ENCODE measurements at places on chromosomes 2 and 18. TPM values are rescaled to one million over a fixed set of nuclear protein-coding genes. Genes with fewer than 3 reads are reported as not detected.

Gene APOB
- total RNA-seq = 1.7 TPM

GRCh38 chr18:77857678-77858655 lies 608.3 kb downstream of the GALR1 start:
- no peak for DNase-seq

Gene MAPRE3
- total RNA-seq = 4.1 TPM

Gene DCC
- 7.5 TPM for total RNA-seq

GRCh38 chr2:99879481-99879880 lies 262.9 kb downstream of the AFF3 start:
- no peak for DNase-seq

Measured in umbilical cord (tissue), 2 donors.